Left ventricle myocardium inferior (tissue), 1 donor: ENCODE measurements at places on chromosomes 2 and 18.

DNA sequence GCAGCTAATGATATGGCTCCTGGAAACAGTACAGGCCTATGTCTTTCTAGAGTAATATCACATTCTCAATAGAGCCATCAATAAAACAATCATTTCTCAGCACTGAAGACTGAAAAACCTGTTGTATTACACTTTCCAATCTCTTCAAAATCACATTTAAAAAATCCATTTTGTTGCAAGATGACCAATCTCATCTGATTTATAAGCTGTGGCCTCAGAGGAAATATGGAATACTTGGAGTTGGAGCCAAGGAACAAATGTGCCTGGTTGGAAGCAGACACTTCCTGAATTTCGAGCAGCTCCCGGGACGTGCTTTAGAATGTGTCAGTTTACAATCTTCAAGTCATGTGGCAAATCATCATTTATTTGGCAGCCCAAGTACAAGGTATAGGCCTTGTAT is 114.5 kb downstream of the ADCYAP1 start:
- no peak for DNase-seq

- no peak for DNase-seq
Measured at GRCh38 chr2:53210538-53210937, 557.1 kb upstream of the CHAC2 start.

- DNase-seq = no peak
Measured at GRCh38 chr2:88832311-88832991, 141.0 kb downstream of the RPIA start.

- no peak for DNase-seq
Measured at GRCh38 chr2:185245216-185245615, 493.4 kb upstream of the FSIP2 start.

DNA sequence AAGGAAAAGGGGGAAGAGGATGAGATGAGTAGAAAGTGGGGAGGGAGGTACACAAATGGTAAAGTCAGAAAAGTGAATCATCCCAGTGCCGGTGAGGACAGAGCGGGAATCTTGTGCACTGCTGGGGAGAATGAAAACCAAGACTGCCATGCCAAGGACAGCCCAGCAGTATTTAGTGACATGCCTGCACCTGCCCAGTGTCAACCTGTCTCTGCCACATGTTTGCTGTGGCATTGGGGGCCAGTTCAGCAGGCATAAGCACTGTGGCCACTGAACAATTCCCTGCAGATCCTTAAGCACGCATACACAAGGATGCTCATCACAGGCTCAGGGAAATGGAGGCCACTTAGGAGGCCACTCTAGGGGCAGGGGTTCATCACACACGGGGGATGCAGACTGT is 5.2 kb upstream of the KCNK3 start:
- no peak for DNase-seq

DNA sequence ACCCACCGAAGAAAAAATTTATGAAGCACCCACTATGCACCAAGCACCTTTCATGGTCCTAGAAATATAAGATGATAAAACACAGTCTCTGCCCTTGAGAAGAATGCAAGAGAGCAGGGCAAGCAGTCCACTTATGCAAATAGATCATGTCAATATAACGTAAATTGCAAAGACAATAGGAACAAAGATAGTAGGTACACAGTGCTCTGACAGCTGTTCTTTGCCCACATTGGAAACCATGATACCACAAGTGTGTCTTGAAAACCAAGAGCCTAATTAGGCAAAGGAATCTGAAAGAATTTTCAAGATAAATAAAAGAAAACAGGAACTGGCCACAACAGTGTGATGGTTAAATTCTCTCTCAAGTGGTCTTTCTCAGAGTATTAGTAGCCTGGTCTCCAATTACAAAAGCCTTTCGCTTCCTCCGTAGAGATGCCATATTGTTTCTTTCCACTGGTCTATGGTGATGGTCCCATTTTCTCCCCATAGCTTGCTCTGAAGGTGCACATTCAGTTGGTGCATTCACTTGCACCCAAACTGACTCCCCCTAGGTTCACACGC is 108.5 kb downstream of the VWC2L start:
- no peak for DNase-seq

GRCh38 chr2:80078290-80079036 is 226.1 kb downstream of the LRRTM1 start:
- DNase-seq = no peak

DNA sequence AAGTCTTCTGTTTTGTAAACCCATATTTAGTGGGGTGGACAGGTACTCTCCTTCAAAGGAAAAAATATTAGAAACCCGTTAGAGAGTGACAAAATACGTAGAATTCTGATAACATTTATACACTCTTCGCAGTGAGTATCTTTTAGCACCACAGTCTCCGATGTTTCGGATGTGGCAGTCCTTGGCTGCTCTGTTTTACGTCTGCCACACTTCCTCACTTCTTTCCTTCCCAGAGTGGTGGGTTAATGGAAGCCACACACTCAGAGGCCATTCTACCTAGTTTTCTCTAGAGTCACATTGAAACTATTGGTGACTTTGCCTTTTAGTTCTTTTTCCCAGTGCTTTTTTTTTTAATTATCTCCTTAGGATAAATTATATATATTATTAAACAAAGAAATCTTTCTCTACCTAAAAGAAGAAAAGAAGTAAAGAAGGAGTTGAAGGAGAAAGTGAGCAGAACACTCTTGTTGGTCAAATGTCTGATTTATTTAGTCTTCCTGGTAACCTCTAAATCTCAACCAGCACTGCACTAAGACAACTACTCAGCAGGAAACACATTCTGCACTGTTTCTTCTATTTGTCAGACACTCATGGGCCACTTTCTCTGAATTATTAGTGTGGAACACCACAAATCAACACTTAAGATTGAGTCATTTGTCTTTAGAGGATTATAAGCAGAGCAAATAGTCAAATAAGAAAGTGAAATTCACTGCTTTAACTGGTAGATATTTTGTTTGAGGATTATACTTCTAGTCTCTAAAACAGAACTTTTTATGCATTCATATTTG is 451.3 kb upstream of the TMEFF2 start:
- no peak for DNase-seq
